ENCODE measurements at places on chromosomes 1 and 21.
A peak's percentile ranks its signal among the peaks of the same experiment; 100 is the strongest.

DNA sequence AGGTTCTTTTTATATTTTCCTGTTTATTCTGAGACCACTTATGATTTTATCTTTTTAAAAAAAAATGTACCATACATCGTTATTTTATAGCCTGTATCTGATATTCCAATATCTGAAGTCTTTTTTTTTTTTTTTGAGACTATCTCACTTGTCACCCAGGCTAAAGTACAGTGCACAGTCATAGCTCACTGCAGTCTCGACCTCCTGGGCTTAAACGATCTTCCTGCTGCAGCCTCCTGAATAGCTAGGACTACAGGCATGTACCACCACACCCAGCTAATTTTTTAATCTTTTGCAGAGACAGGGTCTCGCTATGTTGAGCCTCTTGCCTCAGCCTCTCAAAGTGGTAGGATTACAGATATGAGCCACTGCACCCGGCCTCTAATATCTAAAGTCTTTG lies 25.1 kb downstream of the BCAR3 start:
- DNase-seq, result no peak

DNA sequence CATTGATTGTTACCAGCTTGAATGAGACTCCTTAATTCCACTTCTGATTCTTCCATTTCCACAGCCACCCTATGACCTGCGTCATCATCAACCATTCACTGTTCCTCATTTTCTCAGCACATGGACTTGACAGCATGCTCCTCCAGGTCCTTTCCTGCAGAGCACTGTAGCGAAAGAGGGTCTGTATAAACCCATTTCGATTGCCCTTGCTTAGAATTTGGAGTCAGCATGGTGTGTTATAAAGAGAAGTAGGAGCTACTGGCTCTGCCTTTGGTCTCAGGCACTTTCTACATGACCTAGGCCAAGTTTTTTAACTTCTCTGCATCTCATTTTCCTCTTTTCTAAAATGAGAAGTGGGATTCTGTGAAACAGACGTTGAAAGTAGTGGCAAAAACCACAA lies 133.8 kb downstream of the AK5 start:
- no peak for DNase-seq

DNA sequence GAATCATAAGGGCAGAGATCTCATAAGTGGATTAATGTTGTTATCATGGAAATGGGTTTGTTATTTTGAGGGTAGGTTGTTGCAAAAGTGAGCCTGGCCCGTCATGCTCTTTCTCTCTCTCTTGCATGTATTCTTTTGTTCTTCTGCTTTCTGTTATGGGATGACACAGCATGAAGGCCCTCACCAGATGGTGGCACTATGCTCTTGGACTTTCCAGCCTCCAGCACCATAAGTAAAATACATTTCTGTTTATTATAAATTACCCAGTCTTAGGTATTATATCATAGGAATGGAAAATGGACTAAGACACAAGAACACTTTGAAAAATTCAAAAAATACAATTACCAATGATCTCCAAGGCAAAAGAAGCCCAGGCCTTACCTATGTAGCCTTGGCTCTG lies 676.1 kb downstream of the PTPRU start:
- no peak for DNase-seq

- DNase-seq, result no peak
Measured at GRCh38 chr1:119220991-119221390, 80.5 kb upstream of the WARS2 start.

DNA sequence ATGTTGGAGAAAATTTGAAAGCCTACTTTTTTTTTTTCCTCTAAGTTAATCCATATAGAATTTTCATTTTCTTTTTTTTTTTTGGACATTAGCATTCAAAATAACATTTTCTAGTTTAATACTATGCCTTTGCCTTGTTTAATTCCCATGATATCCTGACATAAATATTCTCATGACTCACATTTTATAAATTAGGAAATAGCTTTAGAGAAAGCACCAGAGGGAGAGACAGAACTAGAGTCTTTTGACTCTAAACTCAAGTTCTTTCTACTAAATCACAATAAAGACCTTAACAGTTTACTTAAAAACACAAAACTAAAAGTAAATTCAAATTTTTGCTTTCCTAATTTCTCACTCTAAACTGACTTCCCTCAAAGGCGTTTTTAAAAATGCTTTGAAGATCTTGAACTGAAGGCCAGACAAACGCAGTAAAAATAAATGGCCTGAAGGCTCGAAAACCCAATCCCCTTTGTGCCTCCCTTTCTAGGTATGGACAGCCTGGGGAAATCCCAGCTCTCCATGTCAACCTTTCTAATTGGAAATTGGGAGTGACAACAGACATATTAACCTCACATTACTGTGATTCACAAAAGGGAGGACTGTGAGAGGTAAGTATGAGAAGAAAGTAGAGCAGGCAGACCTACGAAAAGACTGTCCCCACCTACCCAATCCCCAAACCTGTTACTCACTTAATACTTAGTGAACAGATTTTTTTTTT lies 104.6 kb downstream of the ENAH start:
- DNase-seq, result no peak

- DNase-seq, result no peak
Measured at GRCh38 chr1:15681349-15682292, 2.5 kb upstream of the PLEKHM2 start.

DNA sequence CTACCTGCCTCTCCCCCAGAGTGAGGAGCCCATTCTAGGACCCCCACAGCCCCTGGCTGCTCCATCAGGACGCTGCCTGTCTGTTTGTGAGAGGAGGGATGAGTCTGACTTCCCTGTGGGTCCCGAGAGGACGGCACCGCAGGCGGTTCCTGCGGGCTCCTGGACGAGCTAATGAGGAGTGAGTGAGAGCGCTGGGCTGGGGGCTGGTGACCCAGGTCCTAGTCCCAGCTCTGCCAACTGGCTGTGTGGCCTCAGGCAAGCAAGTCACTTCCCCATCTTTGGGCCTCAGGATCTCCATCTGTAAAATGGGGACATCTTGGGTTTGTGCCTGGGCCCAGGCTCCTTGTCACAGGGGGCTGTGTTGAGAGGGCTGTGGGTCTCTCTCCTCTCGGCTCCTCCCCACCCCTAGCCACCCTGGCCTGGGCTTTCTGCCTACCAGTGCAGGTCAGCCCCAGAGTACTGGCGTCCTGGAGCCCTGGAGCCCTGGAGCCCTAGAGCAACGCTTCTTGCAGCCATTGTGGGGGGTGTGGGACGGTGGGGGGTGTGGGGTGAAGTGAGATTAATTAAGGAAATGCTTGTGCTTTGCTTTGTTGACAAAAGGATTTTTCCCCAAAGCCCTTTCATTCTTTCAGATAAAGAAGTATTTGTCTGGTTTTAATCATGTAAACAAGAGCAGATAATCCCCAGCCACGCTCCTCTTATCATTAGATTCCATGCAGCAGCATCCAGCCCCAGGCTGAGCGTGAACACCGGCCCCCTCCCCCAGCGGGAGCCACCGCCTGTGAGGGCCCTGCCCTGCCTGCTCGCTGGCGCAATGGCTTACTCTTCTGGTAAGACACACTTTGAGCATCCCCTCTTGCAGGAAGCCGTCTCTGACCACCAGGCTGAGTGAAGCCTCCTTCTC lies 26.8 kb downstream of the SLC1A7 start:
- DNase-seq, result no peak

DNA sequence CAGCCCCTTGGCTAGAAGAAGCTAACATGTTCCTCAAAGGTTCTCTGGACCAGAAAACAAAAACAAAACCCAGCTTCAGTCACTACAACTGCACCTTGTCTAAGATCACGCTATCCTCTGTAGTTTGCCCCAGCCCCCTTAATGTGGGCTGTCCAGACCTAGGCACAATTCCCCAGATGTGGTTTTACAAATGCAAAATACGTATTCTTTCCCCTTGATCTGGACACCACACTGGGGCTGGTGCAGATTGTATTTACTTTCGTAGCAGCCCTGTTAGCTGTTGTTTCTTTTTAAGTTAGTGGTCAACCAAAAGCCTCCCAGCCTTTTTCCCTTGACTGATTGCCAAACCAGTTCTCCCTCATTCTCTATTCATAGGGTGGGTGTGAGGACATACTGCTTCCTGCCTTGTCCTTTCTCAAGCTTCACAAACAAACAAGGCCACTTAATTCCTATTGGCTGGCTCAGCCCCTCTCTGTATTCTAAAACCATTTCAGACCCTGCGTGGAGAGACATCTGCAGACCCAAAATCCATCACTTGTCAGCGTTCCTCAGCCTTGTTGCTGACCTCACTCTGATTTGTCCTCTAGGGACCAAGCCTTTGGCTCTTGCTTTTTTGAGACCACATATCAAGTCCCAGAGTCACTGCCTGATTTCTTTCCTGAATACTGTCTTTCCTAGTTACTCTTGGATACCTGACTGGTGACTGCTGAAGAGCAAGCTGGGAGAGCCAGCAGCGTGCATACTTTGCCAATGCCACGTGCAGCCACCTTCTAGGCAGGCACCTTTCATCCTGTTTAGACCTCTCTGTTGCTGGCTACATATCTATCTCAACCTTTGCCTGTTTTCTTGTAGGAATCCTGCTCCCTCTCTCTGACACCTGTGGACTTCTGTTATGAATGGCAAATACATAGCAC lies 96.4 kb upstream of the RAB3GAP2 start:
- DNase-seq, result no peak

DNA sequence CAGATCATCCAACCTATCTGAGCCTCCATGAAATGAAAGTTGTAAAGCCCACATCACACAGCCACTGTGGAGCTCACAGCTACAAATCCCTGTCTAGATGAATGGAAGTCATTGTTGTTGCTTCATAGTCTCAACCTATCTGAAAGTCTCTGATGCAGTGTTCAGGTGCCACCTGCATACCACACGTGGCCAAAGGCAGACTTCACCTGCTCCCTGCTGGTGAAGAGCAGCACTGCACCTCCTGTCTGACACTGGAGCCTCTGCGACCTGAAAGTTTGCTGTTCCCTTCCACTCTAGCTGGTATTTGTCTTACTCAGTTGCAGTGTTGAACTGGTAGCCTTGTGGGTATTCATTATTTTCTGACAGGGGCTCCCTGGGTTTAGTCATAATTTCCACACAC lies 18.4 kb downstream of the LORICRIN start:
- DNase-seq, result no peak

DNA sequence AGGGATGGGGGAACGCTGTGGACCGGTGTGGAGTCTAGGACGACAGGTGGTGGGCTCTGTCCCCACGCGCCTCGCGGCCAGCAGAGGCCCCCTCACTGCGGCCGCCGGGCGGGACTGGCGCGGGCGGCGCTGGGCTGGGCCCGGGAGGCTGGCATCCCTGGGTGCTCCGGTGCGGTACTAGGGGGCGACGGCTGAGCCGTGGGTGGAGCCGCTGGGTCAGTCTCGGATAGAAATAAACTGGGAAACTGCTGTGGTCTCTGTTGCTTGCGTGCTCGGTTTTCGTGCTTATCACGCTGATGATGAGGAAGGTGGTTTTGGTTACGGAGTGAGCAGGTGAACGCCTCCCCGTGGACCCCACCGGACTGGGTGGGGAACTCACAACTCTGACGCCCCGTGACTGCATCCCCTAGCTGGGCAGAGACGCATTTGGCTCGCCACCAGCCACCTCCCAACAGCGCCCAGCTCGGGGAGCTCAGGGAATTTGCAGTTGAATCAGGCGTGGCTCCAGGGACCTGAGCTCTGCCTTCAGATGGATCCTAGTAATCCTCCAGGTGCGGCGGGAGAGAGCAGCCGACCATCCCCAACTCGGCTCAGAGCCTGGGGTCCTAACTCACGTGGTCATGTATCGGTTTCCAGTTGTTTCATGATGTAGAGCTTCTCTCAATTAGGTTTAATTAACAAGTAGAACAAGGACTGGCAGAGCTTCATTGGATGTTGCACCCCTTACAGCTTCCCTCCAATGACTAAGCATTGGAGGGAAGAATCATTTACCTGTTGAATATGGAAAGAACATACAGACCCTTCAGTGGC lies 32.1 kb downstream of the HSD17B7 start:
- no peak for DNase-seq

- no peak for DNase-seq
Measured at GRCh38 chr1:200838676-200839445, 33.9 kb upstream of the GPR25 start.

GRCh38 chr1:234256359-234256758 lies 116.9 kb upstream of the COA6 start:
- DNase-seq, result no peak

DNA sequence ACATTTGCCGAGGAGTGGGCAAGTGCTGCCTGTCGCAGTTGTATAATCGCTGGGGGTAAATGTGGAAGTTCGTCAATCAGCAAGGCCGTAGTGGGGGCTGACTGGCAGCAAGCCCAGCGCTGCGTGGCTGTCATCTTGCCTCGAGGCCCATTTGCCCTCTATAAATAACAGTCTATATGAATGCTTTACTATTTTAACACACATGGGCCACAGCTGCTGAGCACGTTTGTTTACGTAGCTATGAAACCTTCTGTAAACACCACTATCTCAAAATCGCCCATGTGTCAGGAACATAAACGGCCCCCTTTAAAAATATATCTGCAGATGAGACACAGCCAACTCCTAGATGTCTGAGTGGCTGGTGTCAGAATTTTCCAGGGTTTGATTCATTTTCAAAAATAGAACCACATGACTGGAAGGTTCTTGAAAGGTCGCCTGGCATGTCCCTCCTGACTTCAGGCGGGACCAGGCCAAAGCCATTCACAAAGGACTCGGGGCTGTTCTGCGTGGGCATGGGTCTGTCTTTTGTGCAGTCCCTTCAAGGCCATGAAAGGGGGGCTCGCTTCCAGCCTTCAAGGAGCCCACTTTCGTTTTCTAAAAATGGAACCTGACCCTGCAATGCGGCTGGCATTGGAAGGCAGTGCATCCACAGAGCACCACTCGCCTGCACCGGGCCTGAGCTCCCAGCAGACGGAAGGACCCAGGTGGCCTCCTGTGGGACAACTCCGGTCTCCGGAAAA lies 205.5 kb downstream of the KCNJ6 start:
- DNase-seq, result no peak

DNA sequence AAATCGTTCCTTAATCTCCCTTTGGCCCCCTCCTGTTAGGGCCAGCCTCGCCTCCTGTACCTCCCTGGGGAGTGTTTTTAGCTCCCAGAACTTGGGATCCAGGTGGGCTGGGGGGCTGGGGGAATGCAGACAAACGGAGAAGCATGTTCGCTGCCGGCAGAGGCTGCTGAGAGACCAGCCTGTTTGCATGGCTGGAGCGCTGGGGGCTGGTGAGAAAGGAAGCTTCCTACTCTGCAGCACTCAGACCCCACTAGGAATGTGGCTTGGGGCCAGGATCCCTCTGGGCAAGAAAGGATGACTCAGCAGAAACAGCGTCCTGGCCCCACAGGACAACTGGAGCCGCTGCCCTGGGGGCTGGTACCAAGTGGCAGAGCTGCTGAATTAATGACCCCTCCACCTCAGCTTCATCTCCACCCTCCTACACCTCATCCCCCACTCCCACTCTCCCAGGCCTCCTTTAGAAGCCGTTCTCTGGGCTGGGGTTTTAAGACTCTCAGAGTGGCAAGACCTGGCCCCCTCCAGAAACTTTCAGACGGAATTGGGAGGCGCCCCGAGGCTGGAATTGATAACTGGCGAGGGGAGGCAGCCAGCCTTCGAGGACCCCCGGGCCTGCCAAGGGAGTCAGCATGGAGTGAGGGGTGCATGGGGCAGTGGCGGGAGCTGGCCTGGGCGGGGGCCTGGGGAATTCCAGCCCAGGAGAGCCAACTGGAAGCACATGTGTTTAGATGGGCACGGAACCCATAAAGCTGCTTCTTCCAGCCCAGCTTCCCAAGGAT lies 28.5 kb upstream of the EPS8L3 start:
- DNase-seq, result peak; percentile 55

- peak; percentile 42 for DNase-seq
Measured at GRCh38 chr1:165717918-165718515, 19.7 kb upstream of the ALDH9A1 start.

- no peak for DNase-seq
Measured at GRCh38 chr1:231206856-231207255, 34.2 kb upstream of the GNPAT start.

GRCh38 chr1:206062464-206062863 lies 9.5 kb downstream of the RHEX start:
- DNase-seq, result no peak
